ENCODE measurements at places on chromosomes 16 and 17.

DNA sequence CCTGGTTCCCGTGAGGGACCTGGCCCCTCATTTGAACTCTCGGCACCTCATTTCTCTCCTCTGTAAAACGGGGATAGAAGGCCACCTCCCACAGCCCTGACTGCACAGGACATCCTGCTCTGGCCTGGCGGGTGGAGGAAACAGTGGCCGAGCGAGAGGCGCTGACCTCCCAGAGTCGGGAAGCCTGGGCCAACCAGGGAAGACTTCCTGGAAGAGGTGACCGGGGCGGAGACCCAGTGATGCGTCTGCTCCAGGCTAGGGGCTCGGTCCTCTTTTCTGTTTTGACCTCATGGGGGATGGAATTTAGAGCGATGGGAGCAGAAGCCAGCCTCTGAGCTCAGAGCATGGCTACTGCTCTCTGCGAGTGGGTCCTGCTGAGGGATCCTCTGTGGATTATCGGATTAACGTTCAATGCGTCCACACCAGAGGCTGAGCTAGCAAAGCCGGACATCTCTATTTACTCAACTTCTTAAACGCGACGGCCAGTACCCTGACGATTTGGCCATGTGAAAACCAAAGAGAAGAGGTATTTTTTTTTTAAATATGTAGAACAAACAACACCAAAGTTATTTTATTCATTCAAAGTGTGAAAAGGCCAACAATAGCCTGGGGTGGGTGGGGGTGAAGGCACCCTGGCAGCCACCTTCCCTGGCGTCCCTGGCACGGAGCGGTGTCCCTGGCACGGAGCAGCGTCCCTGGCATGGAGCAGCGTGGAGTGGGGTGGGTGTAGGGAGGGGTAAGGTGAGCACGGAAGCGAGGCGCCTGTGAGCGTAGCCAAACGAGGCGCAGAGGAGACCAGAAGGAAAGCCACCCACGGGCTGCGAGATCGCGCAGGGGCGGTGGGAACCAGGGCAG lies 9.2 kb upstream of the MSLN start:
- DNase-seq: no peak

DNA sequence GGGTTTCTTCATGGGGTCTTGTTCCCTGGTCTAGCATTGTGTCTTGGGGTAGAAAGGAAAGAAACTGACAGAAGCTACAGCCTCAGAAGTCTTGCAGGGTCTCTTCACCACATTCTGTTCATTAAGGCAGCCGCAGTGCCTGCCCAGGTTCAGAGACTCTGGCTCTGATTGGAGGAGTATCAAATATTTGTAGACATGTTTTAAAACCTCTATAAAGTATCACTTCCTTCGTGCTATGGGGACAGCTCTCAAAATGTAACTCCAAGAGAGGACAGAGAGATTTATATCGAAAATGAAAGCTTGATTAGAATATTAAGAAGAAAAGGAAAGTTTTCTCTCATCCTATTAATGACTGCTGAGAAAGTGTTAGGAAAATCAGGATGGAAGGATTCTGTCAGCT lies 107.0 kb upstream of the CACNG3 start:
- DNase-seq: no peak

DNA sequence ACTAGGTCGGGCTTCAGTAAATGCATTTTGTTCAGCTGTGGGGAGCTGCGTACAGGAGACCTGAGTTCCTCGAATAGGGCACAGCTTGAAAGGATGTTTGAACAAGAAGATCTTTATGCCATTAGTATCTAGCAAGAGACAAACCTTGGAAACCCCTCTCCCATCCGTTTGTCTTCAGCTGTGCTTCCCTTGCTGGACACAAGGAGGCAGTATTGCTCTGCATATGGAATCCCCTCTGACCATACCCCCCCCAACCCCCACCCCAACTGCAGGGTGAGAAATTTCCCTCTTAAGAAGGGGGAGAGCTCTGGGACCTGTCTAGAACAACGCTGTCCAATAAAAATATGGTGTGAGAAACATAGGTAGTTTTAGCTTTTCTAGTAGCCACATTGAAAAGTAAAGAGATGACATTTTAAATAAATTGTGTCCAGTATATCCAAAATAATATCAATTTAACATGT lies 1.6 kb downstream of the MRM1 start:
- no peak for DNase-seq

GRCh38 chr17:78591263-78591671 lies 14.1 kb upstream of the DNAH17 start:
- no peak for DNase-seq

- DNase-seq: no peak
Measured at GRCh38 chr17:81102352-81102751, 63.0 kb upstream of the PVALEF start.

GRCh38 chr17:67632141-67632540 lies 85.6 kb upstream of the NOL11 start:
- DNase-seq: no peak

DNA sequence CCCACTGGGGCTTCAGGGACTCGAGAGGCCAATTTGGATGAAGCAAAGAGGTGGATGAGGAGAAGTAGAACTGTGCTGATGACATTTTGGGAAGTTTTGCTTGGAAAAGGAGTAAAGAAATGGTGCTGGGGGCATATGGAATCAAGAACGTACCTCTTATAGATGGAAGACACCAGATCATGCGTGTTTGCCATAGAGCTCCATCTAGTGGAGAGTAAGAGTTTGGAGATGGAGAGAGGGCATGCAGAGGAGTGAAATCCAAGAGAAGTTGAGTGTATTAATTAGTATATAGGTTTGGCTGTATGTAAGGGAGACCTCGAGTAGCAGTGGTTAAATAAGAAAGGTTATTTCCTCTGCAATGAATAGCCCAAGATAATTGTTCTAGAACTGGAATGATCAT lies 56.0 kb downstream of the SHISA6 start:
- no peak for DNase-seq

- no peak for DNase-seq
Measured at GRCh38 chr16:13021996-13022395, 120.6 kb downstream of the SHISA9 start.

DNA sequence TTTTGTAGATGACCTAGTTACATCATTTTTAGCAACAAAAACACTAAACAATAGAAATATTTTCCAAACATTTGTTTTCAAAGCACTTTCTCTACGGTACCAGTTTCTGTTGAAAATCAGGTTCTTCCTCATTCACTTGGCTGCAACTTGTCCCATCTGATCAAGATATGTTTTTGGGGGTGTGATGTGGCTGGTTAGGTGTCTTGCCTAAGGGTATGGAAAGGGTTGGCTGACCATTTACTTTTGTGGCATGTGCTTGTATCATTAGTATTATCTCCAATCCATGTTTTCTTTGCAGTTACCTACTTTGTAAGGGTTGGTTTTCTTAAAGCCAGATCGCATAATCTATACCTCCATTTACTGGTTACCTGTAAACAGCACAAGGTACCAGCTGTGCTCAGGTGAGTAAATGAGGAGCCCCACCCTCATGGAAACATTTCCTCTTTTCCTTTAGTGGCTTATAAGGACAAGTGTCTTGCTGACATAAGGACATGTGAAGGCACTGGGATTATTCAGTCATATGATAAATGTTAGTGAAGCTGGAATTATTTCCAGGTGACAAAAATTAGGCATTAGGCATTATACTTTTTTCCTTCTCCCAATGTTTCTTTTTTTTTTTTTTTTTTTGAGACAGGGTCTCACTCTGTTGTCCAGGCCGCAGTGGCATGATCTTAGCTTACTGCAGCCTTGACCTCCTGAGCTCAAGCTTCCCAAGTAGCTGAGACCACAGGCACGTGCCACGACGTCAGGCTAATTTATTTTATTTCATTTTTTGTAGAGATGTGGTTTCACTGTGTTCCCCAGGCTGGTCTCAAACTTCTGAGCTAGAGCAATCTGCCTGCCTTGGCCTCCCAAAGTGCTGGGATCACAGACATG lies 162.0 kb downstream of the CCDC182 start:
- no peak for DNase-seq

DNA sequence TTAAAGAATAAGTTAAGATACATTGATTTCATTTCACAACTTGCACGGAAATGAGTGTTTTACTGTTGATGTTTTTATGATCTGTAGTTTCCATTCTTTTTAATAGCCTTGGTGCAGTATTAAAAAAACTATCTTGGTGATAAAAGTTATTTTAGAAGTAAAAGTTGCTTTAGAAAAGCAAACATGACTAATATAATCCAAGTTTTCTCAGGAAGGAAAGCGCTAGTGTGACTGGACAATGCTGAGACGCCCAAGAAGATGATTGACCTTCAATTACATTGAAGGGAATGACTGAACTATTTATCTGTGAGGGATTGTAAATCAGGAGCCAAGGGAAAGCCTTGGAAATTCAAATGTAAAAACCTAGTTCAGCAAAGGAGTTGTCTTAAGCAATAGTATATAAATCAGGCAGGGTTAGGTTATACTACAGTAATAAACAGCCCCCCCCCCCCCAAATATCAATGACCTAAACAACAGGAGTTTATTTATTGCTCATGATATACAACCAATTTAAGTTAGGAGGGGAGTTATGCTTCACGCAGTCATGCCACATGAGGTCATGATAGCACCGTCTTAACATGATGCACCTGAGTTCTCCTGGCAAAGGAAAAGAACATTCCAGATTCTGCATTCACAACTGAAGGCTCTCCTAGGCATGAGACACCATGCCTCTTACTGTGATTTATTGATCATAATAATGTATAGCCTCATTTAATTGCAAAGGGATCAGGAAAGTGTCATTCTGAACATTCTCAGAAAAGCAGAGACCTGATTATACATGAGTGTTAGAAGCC lies 443.8 kb downstream of the CDH13 start:
- DNase-seq: no peak

DNA sequence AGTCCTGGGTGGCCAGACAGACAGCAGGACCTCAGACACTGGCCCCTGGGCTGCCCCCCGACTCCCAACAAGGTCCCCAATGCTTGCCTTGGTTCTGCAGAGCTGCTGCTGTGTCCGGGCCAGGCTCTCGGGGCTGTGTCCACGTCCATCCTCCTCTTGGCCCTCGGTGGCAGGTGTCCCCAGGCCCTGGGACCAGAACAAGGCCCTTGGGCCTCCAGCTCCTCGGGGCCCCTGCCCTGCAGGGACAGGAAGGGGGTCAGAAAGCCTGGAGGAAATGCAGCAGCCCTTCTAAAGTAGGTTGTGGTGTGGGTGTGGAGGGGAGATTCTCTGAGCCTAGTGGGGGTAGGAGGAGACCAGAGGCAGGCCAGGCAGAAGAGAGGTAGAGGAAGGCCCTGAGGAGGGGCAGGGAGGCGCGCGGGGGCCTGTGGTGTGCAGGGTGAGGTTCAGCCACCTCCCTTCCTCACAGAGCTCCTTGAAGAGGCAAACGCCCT lies 2.5 kb upstream of the AXIN1 start:
- DNase-seq: no peak

Data from stimulated activated CD8-positive, alpha-beta memory T cell treated with anti-CD3 and anti-CD28 coated beads, Interleukin-4, amount 100 ng/mL, for 4 hours (primary cell).